G401 (cell line): ENCODE measurements at places on chromosomes 3 and 15.

DNA sequence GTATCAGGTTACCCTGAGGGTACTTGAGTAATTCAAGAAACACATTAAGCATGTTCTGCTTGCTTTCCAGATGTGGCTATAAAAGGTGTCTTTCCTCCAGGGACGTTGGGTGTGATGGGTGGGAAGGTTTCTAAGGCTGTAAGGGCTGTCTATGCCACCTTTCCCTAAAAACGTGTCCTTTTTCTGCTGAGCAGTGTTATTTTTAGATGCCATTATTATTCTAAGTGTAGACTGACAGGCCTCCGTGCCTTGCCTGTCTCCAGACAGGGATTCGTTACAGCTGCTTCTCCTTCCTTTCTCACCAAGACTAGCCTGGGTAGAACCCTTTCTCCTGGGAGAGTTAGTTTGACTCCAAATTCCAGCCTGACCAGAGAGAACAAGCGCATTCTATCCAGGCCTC lies 26.8 kb upstream of the RHO start:
- no peak for DNase-seq

DNA sequence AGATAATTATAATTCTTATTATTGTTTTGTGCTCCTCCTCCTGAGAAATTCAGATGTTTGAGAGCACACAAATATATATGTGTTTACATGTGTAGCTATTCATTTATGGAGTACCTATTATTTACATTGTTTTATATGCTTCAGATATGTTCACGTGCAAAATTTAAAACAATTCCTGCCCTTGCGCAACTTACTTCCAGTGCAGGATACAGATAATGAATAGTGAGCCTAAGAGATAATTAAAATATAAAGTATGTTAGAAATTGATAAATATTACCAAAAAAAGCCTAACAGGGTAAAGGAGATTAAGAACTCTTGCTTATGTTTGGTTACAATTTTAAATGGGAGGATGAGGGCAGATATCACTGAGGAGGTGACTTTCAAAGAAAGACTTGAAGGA lies 81.7 kb upstream of the DPH6 start:
- no peak for DNase-seq

- no peak for DNase-seq
Observed at GRCh38 chr3:151327571-151328198, 1.7 kb downstream of the P2RY13 start.

- no peak for DNase-seq
Observed at GRCh38 chr15:38080651-38081275, 146.3 kb downstream of the TMCO5A start.

- peak; percentile 59 for DNase-seq
Observed at GRCh38 chr3:149536429-149536828, 61.9 kb downstream of the TM4SF4 start.

DNA sequence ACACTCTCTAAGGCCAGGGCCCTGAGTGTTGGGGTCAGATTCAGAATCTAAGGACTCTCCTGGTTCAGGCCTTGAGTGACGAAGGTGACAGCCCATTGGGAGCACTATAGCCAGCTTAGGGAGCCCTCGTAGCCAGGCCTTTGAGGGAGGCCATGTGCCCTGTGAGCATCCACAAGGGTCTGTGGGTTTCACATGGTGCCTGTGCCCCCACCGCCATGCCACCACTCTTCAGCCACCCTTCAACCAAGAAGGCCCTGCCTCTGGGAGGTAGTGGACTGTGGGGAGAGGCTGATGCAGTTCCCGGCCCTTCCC lies 37.5 kb downstream of the TSPAN3 start:
- no peak for DNase-seq

GRCh38 chr3:31596176-31596575 lies 63.5 kb downstream of the STT3B start:
- DNase-seq = no peak

- no peak for DNase-seq
Observed at GRCh38 chr3:169493521-169494141, 169.9 kb downstream of the MECOM start.

- DNase-seq = peak; percentile 90
Observed at GRCh38 chr15:88467073-88467934, at the start of the genes MRPL46 and MRPS11. TSS of gene MRPL46 (minus strand) at chr15:88467388. CDS start at chr15:88467377, 11 bp downstream. TSS of gene MRPS11 (plus strand) at chr15:88467708. CDS start at chr15:88467718, 10 bp downstream.

DNA sequence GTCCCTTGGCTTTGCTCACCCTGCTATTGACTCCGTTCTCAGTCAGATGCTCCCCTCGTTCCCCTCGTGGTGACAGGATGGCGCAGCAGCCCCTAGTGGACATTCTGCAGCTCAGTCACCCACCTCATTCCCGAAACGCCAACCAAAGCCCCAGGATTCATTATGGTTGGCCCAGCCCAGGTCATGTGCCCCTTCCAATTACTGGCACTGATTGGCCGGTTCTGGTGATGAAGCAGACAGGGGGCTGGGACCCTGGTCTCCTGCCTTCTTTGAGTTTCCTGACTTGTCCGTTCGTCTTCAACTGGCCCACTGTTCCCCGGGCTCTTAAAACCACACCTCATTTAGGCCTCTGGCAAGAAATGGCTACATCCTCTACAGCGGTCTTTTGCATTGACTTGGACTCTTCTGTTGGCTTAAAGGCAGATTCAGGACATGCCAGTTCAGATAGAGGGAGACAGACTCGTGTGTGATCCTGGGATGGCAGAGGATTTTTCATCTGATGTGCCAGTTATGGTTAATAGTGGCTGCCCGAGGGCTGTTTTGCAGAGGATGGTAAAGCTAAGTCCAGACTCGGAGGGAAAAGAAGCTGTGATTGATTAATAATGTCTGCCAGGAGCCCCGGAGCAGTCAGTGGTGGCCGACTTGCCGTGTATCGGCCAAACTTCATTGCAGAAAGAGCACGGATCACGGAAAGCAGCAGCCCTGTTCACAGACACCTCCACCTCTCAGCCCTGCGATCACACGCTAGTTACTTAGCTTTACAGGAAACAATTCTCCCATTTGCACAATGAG lies 37.8 kb downstream of the LSM3 start:
- peak; percentile 89 for DNase-seq

DNA sequence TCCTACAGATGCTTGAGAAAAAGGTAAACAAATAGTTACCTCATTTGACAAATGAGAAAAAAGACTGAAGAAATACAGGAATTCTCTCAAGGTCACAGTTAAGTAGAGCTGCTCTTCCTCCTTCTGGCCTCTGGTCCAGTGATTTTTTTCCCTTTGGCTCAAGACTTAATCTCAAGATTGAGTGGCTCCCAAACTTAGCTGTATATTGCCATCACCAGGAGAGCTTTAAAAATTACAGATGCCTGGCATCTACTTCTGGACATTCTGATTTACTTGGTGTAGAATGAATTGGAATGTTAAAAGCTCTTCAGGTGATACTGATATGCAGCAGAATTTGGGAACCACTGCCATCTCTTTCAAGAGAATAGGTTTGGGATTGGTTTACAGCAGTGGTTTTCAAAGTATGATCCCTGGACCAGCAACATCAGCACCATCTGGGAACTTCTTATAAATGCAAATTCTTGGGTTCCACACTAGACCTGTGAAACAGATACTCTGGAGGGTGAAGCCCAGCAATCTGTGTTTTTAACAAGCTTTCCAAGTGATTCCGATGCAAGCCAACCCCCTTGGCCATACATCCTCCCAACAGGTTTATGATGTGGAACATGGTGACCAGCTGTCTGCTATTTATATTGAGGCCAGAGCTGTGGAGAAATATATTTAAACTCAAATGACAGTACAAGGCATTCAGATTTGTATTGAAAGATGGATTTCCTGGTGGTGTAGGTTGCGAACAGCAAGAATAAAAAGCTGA lies 333.0 kb upstream of the RARB start:
- no peak for DNase-seq

GRCh38 chr3:127629467-127630403 lies 750 bp downstream of the PODXL2 start:
- DNase-seq = peak; percentile 35

DNA sequence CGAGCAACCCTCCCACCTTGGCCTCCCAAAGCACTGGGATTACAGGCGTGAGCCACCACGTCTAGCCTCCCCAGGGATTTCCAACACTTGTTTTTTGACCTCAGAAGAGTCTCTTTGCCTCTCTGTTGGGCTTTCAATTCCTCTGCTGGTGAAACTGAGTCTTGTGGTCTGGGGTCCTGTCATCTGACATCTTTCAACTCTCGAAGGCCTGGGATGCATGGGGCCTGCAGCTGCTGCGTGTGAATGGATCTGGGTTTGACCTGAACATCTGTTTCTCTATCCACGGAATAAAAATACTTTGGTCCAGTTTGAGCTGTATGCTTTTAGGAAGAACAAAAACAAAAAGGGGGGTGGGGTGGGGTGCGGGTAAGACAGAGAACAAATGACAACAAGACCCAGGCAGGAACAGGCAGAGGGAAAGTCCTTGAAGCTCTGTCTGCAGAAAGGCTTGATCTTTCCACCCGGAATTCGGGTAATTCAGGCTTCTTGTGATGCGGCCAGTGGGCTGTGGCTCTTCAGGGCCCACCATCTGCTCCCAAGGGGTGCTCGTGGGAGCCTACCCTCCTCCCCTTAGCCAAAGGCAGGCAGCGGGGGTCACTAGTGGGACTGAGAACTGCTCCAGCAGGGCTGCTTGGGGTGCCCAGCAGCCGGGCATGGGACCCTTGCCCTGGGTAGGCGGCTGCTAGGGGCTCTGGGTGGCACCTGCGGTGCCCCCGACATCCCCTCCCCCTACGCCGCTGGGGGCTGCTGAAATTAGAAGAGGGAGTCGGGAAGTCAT lies 71.5 kb downstream of the SLC12A8 start:
- no peak for DNase-seq

- DNase-seq = no peak
Observed at GRCh38 chr15:94927003-94927402, 695.6 kb downstream of the MCTP2 start.

- no peak for DNase-seq
Observed at GRCh38 chr15:73303636-73304035, 65.1 kb downstream of the HCN4 start.

GRCh38 chr15:99437315-99438223 lies 128.2 kb upstream of the MEF2A start:
- DNase-seq = no peak

GRCh38 chr3:127678611-127679533 lies 6.1 kb downstream of the ABTB1 start:
- DNase-seq = no peak

DNA sequence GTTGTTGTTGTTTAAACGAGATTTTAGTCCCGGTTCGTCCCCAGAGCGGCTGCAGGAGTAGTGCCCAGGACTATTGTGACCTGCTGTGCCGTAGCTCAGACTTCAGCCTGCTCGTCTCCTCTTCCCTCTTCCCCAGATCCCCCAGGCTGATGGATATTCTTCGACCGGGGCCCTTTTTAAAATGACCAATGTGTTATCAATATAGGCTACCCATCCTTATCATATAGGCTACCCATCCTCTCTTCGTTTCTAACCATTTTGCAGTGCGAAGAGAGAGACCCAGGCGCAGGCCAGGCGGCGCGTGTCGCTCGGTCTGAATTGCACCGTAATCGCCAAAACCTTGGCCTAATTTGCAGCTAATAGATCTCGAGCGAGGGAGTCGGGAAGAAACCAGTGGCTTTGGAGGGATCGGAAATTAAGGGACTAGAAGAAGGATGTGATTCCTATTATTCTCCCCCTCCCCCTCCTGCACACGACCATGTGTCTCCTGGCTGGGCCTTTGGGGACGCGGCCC lies 23.0 kb downstream of the NR2F2 start:
- no peak for DNase-seq

DNA sequence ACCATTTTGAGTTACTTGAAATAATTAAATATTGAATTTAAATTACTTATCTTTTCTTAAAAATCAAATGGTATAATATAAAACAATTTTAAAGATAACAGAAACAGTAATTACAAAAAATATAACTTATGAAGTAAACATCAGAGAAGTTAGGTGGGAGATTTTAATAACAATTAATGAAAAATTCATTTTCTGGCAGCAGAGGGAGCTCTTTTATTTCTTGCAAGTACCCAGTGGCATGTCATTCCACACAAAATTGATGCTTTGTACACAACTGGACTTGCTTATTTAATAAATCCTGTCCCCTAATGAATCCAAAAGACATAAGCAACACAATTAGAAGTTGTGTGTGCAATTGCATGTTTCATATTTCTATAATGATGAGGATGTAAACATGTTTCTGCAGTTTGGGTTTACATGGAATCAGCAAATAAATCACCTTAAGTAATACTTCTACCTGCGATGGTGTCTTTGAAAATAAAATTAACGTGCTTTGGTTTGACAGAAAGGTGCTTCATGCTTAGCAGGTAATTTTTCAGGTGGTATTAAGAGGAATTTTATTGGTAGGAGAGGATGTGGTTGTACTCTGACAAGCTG lies 861.3 kb downstream of the ZPLD1 start:
- peak; percentile 1 for DNase-seq

- DNase-seq = no peak
Observed at GRCh38 chr3:148641722-148642121, 56.0 kb upstream of the AGTR1 start.

DNA sequence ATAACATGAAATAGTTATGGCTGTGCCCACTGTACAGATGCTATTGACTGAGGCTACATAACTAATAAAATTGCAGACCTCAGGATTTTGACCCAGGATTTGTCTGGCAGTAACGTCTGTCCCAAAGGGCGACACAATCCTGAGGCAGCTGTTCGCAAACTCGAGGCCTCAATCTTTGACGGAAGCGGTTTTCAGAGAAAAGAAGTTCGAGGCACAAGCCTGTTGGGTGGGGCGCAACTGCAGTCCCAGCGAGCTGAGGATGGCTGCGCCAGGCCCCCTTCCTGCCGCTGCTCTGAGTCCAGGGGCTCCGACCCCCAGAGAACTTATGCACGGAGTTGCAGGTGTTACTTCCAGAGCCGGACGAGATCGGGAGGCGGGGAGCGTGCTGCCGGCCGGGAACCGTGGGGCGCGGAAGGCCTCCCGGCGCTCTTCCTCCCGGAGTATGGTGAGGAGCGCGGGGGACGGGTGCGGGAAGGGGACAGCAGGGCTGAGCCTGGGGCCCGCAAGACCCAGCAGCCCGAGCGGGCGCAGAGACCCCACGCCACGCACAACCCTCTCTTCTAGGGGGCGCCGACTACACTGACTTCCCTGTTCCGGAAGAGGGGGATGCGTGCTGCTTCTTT lies at the start of gene PARP15:
PARP15 (plus strand) TSS at position 242 of the 623 bp plus-strand sequence; CDS start at position 260, 18 bp downstream.
- no peak for DNase-seq

DNA sequence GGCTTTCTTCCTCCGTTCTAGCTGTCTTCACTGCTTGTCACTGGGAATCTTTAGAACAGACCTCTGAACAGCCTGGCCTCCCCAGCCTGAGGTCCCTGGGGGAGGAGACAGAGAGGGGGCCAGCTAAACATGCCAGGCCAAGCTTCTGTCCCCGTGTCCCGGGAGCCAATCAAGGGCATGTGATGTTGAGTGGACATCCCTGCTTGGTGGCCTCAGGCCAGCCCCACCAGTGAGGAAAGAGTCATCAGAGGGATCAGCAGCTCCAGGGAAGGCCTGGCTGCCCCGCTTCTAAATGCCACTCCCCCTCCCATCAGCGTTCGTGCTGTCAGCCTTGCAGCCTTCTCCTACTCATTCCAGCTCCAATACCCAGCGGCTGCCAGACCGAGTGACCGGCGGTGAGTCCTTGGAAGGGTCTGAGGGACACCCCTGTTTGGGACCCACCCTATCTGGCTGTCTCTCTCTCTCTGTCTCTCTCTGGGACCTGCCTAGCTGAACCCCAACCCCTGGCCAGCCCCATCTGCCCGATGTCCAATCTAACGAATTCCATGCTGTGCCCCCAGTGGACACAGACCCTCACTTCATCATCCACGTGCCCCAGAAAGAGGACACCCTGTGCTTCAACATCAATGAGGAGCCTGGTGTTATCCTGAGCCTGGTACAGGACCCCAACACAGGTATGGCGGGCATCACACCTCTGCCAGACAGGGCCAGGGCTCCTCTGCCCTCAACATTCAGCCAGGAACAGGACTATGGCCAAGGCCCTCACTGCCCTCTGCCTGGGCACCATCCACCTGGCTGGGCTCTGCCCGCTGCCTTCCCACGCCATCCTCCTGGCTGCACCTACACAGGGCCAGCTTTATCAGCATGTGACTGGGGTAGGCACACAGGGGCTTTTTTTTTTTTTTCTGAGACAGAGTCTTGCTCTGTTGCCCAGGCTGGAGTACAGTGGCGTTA lies 6.6 kb upstream of the ITIH3 start:
- DNase-seq = peak; percentile 4
